ENCODE measurements at places on chromosomes 1 and 21.

DNA sequence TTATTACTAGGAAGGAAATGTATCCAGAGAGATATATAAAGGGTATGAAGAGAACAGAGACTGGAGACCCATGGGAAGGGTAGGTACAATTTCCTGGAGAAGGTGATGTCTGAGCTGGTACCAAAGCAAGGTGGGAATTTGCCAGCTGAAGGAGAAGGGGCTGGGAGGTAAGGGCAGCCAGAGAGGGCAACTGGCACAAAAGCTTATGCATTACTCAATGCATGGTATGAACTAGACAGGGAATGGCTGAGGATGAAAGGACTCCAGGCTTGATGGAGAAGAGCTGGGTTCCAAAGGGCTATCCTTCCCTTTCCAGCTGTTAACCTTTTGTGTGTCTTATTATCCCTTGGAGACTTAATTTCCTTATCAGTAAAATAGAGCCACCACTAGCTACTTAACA lies 113.6 kb upstream of the GADD45A start:
- peak; percentile 64 for DNase-seq

DNA sequence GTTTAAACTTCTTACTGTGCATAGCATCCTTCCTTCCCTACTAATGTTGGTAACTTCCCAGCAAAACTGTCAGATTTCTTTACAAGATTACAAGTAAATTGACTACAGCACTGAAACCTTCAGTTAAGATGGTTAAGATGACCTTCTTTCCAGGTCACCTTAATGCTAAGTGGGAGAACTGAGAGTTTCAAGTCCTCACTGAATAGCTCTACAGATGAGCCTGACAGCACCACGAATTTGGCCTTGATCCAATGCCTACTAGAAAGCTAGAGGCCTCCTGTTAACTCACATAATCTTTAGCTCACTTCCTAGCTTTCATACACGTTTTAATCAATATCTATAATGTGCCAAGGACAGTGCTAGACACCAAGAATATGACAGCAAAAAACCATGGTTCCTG lies 276.0 kb upstream of the PLD5 start:
- no peak for DNase-seq

DNA sequence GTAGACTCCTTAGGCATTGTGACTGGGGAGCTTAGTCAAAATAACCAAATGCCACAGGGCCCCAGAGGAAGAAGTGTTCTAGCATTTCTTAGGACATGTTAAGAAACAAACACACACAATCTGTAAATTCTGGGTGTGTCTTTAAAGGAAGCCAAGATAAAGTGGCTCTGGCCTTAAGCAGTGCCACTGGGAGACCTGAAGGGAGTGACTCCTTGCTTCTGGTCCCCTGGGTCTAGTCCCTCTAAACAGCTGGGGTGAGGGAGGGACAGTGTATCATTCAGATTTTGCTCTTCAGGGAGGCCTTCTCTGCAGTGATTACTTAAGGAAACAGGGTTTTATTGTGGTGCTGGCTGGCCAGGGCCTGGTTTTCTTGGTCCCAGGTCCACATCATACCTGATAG lies 9.1 kb upstream of the PROK1 start:
- no peak for DNase-seq

GRCh38 chr1:10624256-10625050 lies 149.7 kb downstream of the PEX14 start:
- DNase-seq: no peak

DNA sequence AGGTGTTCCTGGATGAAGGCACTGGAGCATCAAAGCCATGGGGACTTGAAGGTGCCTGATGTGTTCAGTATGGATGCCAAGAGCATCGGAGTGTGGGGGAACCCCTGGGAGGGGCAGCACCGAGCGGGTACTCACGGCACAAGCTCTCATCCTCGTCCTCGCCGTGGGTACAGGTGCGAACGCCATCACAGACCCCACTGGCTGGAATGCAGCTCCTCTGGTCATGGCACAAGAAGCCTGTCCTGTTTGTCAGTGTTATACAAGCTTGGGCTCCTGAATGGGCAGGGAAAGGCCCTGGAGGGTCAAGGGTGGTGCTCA lies 6.0 kb downstream of the LDLRAD1 start:
- no peak for DNase-seq

DNA sequence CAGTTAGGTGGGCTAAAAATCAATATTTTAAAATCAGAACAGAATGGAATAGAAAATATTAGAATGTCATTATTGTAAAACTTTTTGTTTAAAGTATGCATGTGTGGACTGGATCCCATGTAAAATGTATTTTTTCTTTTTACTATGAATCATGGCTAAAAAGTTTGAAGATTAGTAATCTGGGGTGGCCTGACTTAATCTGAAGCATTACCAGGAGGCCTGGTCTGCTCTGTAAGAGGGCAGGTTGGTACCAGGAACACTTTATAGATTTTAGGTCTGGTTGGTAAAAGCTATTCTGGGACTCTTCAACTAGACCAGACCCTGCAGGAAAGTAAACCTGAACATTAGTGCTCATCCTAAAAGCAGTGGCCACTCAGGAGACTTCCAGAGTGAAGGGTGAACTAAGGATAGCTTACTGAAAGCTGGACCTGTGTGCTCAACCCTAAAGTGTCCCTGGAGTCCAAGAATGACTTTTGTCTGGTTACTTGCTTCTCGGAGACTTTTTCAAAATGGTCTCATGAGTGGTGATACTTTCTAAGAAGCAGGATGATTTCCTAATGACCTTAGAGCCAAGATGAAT lies 16.5 kb downstream of the RGL1 start:
- DNase-seq: no peak

- DNase-seq: no peak
These were observed 509.8 kb downstream of the AMY1C start for GRCh38 chr1:104259481-104259880.

DNA sequence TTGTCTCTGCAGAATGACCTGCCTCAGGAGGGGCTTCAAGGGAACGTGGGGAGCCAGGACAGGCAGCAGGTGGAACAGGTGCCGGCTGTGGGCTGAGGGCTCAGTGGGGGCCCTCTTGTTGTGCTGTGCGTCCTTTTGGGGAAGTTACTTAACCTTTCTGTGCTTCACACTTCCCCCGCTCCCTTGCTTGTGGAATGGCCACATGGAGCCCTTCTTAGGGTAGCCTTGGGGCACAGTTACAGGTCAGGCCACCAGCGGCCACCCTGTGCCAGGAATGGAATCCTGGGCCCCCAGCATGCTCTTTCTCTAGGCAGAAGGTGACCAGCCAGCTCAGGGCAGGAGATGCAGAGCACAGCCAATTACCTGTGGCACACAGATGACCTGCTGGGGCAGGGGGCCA lies 2.6 kb downstream of the IKBKE start:
- no peak for DNase-seq

GRCh38 chr1:242199776-242200458 lies 201.0 kb upstream of the MAP1LC3C start:
- no peak for DNase-seq

GRCh38 chr1:237227476-237227875 lies 185.5 kb downstream of the RYR2 start:
- DNase-seq: no peak

DNA sequence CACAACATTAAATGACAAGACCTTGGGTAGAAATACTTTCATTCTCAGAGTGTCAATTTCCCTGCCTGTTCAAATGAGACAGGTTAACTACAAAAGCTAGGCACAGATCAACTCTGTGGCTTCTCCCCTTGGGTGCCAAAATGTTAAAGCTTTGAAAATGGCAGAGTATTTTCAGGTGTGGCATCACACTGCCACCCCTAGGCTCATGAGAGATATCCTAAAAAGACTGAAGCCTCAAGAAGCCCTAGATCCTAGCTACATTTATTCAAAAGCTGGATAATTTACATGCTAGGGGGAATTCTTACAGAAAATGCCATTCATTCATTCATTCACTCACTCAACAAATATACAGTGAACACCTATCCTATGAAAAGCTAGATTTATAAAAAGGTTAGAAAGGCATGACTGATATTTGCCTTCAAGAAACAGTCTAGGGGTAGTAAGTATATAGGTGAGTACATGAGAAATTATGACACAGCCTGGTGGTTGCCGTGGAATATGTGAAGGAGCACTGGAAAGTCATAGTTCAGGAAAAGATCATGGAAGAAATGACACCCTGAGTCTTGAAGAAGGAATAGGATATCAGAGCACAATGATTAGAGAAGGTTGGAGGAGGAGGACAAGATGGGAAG lies 15.9 kb upstream of the RAB4A start:
- DNase-seq: no peak

GRCh38 chr1:63748641-63749040 lies 25.2 kb upstream of the ROR1 start:
- DNase-seq: no peak

GRCh38 chr1:8004803-8005573 lies 21.1 kb downstream of the ERRFI1 start:
- peak; percentile 76 for DNase-seq

DNA sequence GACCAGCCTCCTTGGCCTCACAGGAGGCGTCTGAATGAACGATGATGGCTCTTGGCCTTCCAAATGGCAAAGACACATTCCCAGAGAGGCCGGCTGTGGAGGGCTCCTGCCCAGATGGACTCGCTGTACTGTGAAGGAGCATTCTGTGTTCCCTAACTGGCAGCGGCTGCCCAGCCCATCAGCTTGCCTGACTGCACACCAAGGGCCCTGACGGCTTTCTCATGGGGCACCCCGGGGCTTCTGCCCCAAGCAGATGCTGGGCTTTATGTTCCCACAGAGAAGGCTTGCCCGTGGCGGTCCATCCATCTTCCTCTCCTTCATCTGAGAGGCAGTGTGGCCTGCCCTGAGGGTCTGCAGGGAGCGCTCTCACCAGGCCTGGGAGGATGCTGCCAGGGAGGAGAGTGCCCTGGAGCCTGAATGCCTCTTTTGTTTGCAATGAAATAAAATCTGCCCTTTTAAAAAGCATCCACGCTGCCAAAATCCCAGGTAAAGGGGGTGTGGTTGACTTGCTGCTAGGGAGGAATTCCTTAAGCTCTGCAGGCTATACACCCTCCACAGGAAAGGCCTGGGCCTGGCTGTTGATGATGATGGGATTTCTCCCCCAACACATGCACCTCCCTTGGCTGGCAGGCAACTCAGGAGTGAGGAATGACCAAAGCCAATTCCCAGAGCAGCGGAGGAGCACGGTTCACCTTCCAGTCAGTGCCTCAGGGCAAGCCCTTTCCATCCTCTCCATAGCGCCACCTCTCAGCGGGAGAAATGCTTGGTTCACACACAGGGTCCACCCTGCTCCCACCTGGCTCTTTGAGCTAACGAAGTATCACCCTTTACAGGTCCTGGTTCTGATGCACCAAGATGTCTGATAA lies 84.6 kb upstream of the SSX2IP start:
- no peak for DNase-seq

DNA sequence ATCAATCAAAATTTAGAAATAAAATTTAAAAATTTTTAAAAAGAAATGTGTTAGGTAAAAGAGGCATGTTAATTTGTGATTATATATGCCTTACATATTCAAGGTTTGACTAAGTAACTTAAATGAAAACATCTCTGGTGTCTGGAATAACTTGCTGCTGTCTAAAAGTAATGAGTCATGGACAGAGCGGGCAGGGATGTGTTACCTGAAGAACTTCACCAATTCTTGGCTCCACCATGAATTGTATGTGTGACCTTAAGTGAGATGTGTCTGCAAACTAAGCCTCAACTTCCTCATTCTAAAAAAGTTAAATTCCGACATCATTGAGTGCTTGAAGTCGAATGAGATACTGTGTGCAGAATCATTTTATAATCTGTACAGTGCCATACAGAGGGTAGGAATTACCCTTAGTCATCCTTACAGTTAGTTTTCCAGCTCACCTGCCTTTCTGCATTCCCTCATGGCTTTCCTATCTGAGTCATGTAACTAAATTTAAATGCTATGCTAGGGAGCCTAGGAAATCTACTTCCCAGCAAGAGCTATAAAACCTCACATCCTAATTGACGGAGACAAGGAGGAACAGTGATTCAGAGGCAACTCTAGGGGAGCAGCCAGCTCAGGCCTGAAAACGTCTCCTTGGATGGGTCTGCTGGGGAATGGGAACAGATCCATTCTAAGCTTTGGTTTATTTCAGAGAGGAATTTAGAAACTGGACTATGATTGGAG lies 100.7 kb upstream of the TSPAN2 start:
- no peak for DNase-seq

DNA sequence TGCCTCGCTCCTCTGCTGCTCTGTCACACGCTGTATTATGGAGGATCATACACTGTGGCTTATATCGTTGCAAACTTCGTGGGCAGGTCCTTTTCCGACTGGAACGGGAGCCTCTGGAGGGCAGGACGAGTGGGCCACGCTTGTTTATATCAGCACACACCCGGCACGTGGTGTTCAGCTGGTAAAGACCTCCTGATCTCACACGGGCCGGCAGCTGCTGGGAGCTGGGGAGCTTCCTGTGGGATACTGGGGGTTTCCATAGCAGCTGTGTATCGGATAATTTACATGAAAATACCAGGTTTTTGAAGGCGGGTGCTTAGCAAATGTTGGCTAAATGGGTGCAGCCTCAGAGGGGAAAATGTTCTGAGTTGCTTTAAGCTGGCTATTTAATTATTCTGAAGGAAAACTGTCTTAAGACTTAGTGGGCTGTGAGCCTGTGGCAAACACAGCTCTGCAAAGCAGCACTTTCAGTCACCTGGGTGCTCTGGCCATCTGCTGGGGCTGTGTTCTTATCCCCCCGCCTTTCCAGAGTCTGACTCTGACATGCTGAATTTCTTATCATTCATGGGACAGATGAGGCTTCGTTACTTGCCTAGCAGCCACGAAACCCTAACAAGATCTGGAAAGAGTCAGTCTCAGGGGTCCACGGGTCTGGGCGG lies 103.6 kb upstream of the GCLM start:
- DNase-seq: no peak

DNA sequence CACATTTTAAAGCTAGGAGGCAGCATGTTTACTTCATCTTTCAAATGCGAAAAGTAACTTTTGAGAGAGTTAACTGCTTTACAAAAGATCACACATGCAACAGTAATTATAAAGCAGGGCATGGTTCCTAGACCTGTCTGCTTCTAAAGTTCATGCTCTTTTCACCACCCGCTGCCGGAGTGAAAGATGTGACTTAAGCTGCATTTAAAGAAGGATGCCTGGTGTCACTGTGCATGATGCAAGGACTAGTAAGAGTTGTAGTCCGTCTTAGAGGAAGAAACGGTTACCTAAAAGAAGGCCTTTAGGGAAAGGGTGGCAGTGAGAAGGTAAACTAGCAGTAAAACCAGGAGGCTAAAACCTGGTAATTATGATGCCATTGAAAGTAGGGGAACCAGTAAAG lies 1689.1 kb downstream of the KCNT2 start:
- no peak for DNase-seq

- DNase-seq: peak; percentile 48
These were observed 13.4 kb downstream of the FTCD start for GRCh38 chr21:46141767-46142581.

- no peak for DNase-seq
These were observed 123.7 kb upstream of the HMGB4 start for GRCh38 chr1:33740040-33740744.
